ENCODE measurements at places on chromosomes 16 and 17.

DNA sequence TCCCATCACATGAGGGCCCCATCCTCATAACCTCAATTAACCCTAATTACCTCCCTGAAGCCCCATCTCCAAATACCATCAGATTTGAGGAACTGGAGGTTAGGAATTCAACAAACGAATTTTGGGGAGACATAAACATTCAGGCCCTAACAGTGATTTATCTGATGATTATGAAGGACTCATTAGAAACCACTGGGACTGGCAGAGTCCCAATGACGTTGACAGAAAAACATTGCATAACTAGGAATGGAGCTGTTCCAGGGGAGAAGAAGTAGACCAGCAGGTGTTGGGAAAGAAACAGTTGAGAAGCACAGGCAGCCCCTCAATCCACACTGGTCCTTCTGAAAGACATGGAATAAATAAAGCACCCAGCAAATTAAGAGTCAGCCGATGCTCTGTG is 282.0 kb downstream of the MAP2K4 start:
- no peak for DNase-seq

- DNase-seq = no peak
These were observed 16.8 kb downstream of the CASKIN1 start for GRCh38 chr16:2179576-2179975.

- no peak for DNase-seq
These were observed 8.6 kb upstream of the ABCA9 start for GRCh38 chr17:69069226-69069750.

GRCh38 chr16:9092978-9093344 is 1.5 kb downstream of the HAPSTR1 start:
- DNase-seq = no peak

GRCh38 chr16:87552772-87553573 is 49.3 kb upstream of the JPH3 start:
- DNase-seq = no peak

DNA sequence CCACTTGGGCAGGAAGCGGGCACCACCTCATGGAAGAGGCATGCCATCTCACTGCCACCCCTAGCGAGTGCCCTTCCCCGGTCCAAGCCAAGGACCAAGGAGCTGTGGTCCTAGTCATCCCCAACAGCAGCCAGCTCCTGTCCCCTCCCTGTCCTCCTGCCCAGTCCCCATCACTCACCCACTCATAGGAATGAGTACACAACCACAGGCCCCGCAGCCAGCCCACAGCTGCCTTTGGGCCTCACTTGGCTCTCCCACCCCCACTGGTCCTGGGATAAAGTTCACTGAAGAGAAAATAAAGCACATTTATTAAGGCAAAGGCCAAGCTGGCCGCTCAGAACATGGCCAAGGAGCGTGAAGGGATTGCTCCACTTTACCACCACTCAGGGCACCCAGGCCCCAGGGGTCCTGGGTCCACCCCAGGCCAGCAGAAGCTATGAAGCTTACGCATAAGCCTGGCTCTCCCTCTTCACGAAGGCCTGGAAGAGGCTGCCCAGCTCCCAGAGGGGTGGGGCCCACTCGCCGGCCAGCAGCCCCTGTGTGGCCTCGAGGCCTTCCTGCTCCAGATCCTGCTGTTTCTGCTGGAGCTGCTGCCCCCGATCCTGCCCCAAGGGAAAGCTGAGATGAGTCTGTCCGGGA is 3.6 kb downstream of the SCRN2 start:
- DNase-seq = no peak

Data from fibroblast of skin of back (primary cell).